CD4-positive, alpha-beta T cell (primary cell): ENCODE measurements at places on chromosomes 5 and 9.

DNA sequence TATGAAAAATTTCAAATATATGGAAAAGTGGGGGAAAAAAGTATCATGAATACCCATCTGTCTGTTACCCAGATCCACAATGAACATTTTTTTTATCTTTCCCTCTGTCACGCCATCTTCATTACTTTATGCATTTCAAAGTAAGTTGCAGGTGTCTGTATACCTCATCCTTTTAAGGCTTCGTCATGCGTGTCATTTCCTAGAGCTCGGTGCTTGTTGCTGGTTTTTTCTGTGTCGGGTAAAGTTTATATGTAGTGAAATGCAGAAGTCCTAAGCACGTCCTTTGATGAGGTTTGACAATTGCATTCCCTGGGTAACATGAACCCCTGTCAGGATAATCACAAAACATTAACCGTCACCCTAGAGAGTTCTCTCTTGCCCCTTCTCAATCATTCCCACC lies 52.1 kb downstream of the DAPK1 start:
- no peak for DNase-seq

DNA sequence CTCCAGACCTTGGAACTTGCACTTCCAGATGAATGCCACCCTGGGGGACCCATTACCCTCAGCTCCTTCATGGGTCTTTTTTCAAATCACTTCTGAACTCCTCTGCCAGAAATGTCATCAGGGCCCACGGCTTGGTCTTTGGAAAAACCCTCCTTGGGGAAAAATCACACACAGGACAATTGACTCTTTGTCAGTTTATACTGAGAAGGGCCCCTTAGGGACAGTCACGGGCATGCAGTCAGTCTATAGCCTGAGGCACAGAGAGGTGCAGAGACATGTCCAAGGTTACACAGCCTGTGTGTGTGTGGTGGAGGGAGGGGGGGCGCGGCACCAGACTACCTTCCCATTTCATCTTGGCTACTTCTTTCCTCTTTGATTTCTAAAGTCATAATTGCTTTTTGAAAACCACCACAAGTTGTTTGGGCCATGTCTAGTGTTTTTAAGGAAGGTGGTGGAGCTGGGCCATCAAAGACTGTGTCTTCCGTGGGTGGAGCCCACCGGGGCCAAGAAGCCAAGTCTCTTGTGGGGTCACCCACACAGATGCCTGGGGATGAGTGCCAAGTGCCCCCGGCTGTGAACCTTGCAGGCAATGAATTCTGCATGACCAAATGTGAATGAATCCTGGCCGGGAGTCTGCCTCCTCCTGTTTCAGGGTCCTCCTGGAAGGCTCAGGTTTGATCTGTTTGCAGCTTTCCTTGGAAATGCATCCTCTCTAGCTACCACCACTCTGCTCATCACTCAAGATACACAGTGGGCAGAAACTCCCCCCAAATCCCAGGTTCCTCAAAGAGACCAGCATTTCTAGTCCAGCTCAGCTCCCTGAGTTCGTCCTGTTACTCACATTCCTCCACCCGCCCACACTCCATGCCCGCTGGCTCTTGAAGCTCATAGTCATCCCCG lies 200.1 kb upstream of the TBC1D2 start:
- DNase-seq: no peak

DNA sequence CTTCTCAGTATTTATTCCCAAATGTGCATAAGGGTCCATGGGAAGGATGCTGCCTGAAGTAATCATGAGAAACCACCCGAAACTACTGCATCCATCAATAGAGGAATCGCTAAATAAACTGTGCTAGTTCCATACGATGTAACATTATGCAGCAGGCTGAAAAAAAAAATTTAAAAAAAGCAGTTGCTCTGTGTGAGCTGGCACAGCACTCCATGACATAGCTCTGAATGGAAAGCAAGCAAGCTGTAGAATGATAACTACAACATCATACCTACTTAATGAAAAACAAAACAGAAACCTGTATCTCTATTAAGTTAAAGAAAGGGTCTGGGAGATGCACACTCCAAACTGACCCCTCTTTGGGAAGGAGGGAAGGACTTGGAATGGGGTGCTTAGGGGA lies 49.3 kb downstream of the SHB start:
- DNase-seq: no peak

DNA sequence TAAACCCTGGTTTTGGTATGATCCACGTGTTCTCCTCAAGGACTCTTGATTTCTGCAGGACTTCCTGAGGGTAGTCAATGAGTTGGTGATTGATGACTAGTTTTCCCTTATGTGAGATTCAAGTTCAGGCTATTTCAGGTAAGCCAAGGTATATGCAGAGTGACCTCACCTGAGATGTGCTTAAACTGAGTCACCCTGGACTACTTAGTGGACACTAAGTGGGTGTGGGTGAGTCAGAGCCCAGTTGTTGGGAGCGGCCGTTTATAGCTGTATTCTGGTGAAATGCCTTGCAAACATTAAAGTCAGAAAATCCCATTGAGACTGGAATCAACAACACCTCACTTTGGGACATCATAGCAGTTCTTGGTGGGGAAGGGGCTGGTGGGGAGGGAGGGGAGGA lies 62.9 kb downstream of the SLC28A3 start:
- DNase-seq: no peak

- no peak for DNase-seq
These were observed 724.9 kb downstream of the MAT2B start for GRCh38 chr5:164230341-164230740.

DNA sequence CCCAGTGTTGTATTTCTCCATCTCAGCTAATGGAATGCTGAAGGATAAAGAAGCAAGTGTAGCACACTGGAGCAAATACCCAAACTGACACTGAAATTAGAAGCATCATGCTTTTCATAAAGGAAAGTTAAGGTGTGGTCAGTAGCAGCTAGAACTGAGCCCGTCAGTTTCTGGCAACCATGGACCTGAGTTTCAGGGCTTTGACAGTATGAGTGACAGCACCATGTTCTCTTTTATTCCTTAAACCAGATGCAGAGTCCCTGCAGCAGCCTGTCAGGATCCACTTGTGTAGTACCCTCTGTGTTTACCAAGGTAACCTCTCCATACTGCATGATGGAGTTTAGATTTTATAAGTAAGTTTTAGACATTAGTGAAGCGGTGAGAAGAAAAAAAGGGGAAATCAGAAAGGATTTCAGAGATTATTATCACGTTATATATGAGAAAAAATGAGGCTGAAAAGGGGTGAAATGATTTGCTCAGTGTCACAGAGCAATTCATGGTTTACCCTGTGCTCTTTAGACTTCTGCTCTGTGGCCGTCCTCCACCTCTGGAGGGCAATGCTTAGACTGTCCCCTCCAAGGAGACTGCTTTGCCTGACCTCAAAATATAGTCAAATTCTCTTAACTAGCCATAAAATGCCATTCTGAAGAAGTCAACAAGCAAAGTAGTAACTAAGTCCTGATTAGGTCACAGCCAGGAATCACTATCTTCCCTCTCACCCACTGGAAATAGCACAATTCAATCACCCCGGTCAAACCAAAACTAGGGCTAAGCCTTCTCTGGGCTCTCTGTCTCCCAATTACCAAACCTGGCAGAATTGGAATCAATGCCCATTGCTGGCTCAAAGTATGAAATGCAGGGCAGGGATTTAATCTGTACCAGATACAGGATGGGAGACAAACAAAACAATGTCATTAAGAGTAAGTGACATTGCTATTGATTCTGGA lies 10.5 kb upstream of the MYOT start:
- no peak for DNase-seq

DNA sequence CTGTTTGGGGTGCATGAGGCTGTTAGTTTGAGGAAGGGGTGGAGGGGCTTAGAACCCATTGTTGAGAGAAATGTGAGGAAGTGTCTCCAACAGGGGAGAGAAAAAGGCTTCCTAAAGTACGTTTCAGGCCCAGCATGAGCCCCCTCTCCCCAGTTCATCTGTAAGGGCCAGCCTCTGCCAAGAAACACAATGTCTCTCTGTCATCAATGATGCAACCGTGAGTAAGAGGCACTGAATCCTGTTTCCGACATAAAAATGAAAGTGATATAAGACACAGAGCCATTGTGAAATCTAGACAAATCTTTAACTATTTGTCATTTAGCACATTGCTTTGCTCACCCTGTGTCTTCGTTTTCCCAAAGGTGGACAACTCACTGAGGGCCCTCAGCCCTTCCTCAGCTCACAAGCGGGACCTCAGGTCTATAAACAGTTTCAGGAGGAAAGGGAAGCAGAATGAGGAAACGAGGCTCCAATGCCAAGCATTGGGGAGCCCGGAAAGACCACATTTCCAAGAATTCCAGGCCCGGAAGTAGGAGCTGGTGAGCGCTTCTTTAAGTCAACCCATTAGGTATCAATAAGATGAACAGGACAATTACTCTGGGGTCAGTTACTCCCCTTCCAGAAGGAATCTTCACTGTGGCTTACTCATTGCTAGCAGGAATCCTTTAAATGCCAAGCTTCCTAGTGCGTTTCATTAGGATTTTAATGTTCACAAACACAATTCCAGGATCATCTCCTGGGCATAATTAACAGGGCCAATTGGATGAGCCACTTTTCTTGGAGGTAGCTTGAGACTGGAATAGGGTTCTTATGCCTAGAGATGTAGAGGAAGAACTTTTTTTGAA lies 59.0 kb upstream of the KLF4 start:
- DNase-seq: no peak

DNA sequence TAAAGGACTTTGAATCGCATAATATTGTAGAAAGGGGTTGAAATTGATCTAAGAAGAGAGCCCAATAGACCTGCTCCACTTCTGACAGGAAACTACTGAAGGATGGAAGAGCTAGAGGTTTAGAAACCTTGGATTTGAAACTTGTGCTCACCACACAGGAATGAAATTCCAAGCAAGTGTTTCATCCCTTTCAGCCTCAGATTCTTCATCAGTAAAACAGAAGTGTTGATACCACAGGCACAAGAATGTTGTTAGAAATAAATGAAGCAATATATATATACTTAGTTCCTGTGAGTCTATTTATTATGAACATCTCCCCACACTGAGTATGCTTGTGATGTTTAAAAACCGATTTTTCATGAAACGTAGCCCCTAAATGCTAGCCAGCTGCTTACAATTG lies 43.8 kb downstream of the PRRC1 start:
- DNase-seq: no peak

- DNase-seq: no peak
These were observed 44.9 kb upstream of the ZNF366 start for GRCh38 chr5:72552041-72552557.

DNA sequence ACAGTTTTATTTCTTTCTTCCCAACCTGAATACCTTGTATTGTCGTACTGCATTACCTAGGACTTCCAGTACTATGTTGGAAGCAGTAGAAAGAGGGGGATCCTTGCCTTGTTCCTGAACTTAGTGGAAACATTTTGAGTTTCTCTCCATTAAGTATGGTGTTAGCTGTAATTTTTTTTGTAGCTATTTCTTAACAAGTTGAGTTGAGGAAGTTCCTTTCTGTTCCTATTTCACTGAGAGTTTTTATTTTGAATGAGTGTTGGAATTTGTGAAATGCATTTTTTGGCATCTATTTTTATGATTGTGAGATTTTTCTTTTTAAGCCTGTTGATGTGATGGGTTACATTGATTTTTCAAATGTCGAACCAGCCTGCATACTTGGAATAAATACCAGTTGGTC lies 49.0 kb downstream of the FSD1L start:
- no peak for DNase-seq

DNA sequence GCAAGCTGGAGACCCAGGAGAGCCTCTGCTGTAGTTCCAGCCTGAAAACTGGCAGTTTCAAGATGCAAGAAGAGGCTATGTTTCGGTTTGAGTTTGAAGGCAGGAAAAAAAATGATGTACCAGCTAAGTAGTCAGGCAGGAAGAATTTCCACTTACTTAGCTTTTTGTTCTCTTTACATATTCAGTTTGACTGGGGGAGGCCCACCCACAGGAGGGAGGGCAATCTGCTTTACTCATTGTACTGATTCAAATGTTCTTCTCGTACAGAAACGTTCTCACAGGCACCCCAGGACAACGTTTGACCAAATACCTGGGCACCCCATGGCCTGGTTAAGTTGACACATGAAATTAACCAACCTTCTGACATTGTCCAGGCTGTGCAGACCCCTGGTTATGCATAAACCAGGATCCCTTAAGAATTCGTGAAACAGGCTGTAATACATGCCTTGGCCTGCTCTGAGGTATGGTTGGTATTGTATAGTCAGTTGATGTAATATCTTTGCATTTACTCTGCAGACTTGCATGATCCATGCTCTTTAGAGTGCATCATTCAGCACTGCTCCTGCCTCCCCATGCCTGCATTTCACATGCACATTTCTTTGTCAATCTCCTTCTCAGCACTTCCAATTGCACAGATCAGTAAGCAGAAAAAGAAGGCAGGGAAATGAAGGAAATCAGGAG lies 687.1 kb downstream of the TAF11L14 start:
- DNase-seq: no peak

DNA sequence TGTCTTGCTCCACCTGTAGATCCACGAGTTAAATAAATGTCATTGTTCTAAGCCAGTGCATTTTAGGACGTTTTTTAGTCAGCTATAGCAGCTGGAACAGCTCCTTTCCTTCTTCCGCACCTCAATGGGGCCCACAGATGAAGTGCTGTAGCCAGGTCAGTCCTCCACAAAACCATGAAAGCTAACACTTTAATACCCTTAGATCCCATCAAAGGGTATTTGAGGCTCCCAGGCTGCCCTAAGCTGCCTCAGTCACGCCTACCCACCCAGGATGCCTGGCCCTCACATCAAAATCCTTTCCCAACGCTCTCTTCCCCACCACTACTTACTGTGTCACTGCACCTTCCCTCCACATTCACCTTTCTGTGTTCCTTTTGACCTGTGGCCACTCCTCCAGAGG lies 44.1 kb upstream of the ACO1 start:
- DNase-seq: no peak

DNA sequence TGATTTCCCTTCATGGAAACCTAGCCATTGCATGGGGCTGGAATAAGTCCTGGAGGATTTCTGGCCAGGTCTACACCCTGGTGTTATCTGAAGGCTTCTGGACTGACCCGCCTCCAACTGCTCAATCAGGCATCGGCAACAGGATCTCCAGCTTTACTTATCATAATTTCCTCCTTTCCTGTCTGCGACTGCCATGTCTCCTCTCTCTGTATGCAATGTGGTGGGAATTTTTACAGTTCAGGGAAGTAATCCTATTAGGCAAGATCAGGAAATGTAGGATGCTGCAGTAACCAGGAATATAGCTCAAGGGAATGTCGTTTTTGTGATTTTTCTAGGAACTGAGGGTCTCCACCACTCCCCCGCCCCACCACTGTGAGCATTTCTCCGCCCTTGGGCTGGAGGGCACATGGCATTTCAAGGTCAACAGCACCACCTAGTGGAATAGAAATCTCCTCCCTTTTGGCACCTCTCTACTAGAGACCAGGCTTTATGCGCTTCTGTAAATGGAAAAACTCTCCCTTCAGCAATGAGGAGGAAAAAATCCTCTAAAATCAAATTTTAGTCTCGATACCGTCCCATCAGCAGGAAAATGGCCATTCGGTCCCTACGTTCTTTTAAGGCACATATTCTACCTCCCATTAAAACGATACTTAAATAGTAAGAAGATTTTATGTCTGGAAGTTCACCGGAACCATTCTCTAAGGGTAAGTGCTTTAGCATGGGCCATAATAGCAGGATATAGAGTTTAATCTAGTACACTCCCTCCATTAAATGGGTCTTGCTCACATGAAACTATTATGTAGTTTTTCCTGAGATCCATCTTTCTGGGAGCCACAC lies 93.0 kb downstream of the YTHDC2 start:
- DNase-seq: peak; percentile 15

GRCh38 chr5:119389288-119390030 lies 33.6 kb downstream of the TNFAIP8 start:
- DNase-seq: no peak

GRCh38 chr9:4301296-4301695 lies 1.4 kb upstream of the GLIS3 start:
- DNase-seq: no peak
